ENCODE measurements at places on chromosomes 3 and 15. TPM values are rescaled to one million over a fixed set of nuclear protein-coding genes. Genes with fewer than 3 reads are reported as not detected.

IL17RC gene
- polyA plus RNA-seq: 28.3 TPM

- peaks cover 6% of the 10 kb centered on the region for H3K36me3 ChIP-seq
- DNase-seq: peak; percentile 97
- no peaks in the 10 kb centered on the region for H3K27me3 ChIP-seq
Observed at GRCh38 chr3:188788621-188789081, 383.1 kb upstream of the TPRG1 start.

KBTBD8 gene
- 1.8 TPM for polyA plus RNA-seq

GRCh38 chr3:12999147-13000140 lies 73.8 kb downstream of the IQSEC1 start:
- H3K27ac ChIP-seq: no peak overlapping the region
- 0 out of 2 replicates have a peak, but pooled peaks cover 2% of the 10 kb centered on the region for H3K27me3 ChIP-seq
- no peak for DNase-seq
- peaks cover 9% of the 10 kb centered on the region for H3K4me1 ChIP-seq
- H3K4me3 ChIP-seq: no peak overlapping the region

PLSCR2 gene
- not detected for polyA plus RNA-seq

- no peak overlapping the region for H3K27ac ChIP-seq
- H3K4me3 ChIP-seq: no peak overlapping the region
- DNase-seq: no peak
- no peaks in the 10 kb centered on the region for H3K4me1 ChIP-seq
- H3K36me3 ChIP-seq: no peaks in the 10 kb centered on the region
Observed at GRCh38 chr3:142795332-142795731, 71.5 kb downstream of the TRPC1 start.

DNA sequence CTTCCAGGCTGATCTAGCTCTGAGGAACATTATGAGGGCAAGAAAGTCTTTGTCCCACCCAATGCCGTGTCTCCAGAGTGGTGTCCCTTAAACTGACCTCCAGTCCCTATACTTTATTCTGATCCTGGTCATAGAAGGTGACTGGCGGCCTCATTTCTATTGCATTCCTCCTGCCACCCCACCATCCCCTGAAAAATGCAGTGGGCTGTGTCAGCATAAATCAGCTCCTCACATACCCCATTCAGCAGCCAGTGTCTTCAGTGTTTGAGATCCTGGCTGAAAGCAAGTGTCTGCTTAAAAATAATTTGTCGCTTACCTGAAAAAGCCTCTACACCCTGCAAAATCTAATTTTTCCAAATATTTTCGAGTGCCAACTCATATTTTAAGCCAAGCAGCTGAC lies 346.1 kb downstream of the FEZF2 start:
- H3K4me1 ChIP-seq: no peaks in the 10 kb centered on the region
- H3K4me3 ChIP-seq: no peak overlapping the region
- H3K27ac ChIP-seq: no peak overlapping the region
- H3K27me3 ChIP-seq: no peaks in the 10 kb centered on the region
- H3K36me3 ChIP-seq: no peaks in the 10 kb centered on the region

DNA sequence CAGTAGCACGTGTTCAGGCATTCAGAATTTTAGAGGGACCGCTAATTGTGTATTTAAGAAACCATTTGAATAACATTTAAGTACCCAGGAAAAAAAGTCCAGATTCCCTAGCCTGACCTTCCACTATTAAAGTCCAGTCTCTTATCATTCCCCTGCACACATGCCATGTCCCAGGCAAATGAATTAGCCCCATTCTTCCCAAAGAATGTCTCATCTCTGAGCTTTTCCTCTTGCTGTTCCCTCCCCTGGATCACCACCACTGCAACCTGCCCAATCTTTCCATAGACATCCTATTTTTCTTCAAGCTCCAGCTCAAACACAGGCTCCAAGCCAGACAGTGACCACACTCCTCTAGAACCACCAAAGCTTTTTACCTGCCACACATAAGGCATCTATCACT lies 25.9 kb downstream of the PLD1 start:
- no peak for DNase-seq
- no peaks in the 10 kb centered on the region for H3K36me3 ChIP-seq

FRMD5 gene
- polyA plus RNA-seq: 4.8 TPM
